SK-N-SH treated with all-trans-retinoic acid at 6 μM for 48 hours (cell line): ENCODE measurements at places on chromosomes 2 and 18.

DNA sequence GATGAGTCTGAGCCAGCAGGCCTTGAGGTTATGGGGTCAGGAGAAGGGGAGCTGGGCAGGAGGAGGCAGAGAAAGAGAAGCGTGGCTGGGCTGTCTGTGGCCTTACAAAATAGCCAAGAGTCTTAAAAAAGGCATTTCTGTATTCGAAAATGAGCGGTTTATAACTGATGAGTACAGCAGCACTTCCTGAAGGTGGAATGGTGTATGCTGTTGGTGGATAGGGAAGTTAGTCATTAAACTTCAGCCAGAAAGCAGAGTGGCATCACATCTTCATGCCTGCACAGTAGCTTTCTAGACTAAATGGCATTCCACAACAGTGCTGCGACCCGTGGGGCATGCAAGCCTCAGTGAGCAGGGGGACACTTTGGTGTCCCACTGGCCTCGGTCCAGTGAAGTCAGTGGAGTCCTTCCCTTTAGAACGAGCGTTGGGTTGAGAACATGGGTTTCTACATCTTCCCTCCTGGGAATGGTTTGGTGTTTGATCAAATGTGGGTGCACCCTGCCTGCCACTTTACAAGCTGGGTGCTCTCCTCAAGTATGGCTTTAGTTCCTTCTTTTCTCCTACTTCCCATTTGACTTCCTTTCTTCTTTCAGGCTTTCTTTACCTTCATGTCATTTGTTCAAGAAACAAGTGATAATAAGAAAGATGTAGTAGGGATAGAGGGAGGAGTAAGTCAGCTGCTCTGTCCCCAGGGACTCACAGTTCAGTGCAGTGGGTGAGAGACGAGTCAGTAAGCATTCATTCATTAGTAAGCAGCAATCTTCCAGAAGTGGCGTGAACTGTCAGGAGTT lies 96.3 kb downstream of the ARMC9 start:
- ATAC-seq = no peak

GRCh38 chr2:172985139-172985892 lies 90.3 kb upstream of the MAP3K20 start:
- peak; percentile 90 for ATAC-seq

GRCh38 chr2:143463719-143464118 lies 334.5 kb downstream of the ARHGAP15 start:
- ATAC-seq = no peak

DNA sequence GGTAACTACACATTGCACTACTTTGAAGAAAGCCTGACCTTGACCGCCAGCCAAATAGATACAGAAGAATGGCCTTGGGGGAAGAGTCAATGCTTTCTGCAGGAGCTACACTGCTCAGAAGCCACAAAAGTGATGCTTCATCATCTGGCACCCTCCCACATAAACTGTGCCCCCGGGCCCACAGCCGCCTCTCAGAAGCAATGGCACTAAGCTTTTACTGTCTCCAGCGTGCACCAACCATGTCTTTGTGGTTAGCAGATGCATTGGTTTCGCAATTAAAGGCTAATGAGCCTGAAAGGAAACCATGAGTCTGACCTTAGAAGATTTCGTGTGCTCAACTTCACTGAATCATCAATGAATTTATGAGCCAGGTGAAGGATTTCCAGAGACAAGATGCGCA lies 209.4 kb upstream of the TRIB2 start:
- ATAC-seq = no peak

DNA sequence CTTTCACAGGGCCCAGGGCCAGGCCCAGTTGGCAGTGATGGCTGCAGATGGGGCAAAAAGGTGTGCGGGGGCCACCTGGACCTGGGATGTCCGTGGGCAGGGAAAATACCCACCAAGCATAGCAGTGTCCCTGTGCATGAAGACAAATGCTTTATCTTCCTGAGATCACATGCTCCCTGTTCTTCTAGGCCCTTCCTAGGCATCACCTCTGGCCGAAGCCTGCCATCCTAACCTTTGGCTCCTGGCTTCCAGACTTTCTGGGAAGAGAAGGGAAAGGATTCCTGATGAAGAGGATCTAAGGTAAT lies 105.0 kb upstream of the SMAD2 start:
- no peak for ATAC-seq

- ATAC-seq = peak; percentile 93
Measured at GRCh38 chr18:45014047-45014501, 333.4 kb downstream of the SETBP1 start.

- ATAC-seq = no peak
Measured at GRCh38 chr18:46755315-46756024, 1.4 kb downstream of the ST8SIA5 start.

DNA sequence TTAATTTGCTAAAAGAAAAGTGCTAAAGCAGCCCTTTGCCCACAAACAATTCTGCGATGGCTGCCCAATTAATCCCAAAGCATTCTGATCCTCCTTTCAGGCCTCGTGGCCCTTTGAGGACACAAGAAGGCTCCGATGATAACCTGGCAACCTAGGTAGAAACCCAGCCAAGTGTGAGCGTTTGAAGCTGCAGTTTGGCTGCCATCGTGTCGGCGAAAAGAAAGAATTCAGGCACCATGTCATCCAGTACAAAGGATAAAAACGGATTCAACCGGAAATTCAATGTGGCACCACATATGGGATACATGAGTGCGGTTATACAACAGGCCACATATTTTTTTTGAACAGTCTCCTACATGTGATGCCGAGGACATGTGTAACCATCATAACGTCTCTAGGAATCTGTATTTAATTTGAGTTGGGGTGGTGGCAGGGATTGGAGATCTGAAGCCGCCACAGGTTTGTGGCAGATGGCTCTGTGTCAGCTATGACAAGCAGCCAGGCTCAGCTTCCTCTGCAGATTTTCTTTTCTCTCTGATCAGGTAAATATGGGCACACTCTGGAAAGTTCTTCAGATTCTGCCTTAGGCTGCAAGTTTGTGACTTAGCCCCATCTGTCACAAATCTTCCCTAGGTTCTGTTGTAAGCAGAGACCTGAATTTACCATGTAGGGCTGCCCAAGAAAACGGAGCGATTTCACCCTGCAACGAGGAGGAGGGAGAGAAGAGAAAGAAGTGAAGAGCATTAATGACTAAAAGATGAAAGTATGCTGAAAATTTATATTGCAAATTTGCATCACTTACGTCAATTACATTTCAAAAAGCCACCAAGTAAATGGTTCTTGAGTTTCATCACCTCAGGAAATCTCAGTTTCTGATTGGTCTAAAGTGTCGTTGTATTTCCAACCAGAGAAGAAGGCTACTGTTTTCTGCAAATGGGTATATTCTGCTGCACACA lies 573.2 kb downstream of the ZEB2 start:
- no peak for ATAC-seq

DNA sequence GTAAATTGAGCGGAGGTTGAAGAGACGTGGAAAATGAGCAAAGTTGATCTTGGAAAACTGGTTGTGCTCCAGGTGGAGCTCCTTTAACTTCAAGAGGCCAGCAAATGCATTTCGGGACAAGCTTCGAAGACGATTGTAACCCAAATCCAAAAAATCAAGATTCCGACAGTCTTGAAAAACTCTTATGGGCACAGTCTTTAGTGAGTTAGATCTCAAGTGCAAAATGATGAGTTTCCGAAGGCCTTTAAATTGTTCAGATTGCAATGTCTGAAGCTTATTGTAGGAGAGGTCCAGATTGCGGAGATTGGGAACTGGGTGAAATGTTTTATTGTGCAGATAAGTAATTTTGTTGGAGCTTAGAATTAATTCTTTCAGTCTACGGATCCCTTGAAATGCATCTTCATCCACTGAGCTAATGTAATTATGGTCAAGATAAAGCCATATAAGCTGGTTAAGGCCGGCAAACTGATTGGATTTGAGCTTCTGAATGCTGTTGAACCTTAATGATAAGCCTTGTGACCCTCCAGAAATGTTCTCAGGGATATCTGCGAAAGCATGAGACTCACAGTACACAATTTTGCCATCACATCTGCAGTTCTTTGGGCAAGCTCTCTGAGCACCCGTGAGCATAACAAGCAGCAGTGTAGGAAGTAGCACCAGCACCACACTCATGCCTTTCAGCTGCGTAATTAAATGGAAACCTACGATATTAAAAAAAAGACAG lies 2.9 kb downstream of the LRRTM4 start:
- no peak for ATAC-seq

DNA sequence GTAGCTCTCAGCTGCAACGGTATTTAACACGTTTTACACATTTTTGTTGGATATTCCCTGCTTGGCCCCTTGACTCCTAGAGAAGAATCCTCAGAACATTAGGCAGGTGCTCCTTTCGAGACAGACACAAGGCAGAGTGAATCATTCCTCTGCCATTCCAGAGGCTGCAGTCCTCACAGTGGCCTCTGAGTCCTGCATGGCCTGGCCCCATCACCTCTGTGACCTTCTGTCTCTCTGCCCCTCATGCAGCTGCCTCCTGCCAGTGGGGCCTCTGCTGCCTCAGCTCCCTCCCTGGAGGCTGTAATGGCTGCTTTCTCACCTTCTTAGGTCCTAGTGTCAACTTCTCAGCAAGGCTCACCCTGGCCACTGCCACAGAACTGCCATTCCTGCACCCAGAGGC lies 101.3 kb downstream of the PTPRM start:
- no peak for ATAC-seq

DNA sequence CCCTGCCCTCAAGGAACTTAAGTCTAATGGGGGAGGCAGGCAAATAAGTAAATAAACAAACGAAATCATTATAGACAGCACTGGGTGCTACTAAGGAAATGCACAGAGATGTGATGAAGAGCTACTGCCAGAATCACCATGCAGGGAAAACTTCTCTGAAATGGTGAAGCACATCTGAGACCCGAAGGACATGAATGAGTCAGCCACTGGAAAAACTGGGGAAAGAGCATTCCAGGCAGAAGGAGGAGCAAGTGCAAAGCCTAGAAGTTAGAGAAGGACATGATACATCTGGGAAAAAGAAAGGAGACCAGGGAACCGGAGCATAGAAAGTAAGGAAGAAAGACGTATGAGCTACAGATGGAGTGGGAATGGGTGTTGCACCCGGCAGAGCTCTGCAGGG lies 56.8 kb downstream of the TGFA start:
- no peak for ATAC-seq

DNA sequence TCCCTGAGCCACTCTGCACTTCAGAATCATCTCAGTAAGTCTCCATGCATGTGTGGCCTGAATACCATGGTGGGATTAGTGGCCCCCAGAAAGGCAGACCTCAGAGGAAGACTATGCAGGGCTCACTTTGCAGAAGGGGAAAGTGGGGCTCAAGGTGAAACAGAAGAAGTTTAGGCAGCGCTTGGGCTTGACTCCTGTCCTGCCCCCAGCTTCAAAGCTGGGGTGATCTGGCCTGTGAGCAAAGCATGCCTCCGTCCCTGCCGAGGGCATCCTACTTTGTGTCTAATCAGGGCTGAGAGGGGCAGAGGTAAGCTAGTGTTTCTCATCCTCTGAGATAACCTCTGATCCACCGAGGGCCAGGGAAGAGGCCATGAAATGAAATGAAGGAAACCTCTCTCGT lies 7.9 kb downstream of the CAPN13 start:
- ATAC-seq = no peak

- no peak for ATAC-seq
Measured at GRCh38 chr2:181911830-181912229, 20.3 kb downstream of the ITPRID2 start.

DNA sequence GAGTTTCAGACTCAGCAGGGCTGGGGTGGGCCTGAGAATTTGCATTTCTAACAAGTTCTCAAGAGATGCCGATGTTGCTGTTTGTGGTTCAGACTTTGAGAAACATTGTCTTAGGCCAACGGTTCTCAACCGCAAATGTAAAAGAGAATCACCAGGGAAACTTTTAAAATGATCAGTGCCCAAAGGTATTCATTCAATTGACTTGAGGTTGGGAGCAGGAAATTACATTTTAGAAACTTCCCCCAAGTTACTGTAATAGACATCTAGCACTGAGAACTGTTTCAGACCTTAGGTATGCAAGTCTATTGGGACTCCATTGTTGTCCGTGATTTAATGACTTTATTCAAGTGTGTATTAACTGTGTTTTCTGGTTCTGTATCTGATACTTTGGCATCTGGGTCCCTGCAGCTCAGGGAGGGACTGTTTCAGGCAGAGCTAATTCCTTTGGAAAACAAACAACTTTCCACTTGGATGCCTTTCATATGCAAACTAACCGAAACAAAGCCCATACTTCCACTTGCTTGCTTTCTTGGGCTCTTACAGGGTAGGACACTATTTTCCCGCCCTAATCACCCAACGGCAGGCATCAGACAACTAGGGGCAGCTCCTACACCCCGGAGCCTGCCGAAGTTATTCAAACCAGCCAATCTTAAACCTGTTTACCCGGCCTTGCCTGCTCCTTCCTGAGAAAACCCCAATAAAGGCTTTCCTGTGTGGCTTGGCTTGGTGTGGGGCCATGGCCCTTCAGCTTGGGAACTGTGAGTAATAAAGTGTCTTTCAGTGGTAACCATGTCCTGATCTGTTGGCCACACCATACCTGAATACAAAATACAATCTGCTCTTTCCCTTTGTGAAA lies 97.6 kb downstream of the POLE4 start:
- no peak for ATAC-seq

GRCh38 chr18:22173928-22174301 lies 4.5 kb downstream of the GATA6 start:
- ATAC-seq = no peak

DNA sequence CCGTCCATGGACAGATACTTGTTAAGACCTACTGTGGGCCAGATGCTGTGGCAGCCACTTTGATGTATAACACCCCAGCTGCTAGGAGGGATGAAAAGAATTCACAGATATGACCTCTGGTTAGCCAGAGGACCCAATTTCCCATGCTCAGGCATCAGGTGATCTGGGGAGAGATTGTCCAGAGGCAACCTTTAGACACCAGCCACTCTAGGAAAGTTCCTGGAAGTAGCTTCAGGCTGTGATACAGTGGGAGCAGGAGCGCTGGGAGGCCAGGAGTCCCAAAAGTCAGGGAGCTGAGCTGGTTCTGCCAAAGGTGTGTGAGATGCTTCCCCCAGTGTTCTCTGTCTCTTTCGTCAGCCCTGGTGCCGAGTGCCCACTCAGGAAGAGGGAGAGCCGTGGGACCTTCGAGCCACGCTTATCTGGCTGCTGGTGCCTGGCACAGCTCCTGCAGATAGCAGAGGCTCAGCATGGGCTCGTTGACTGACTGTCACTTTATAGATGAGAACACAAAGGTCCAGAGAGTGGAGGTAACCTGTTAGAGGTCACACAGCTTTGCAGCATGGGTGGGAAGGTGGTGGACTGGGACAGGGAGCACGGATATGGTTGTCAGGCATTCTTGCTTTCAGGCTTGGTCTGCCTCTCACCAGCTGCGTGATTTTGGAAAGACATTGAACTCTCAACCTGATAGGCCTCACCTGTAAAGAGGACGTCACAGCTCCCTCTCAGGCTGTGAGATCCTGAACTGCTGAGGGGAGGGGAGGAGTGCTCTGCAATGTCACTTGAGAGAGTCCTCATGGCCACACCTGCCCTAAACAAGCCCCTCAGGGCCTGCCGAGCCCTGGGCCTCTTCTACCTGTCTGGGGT lies 7.8 kb upstream of the RALB start:
- ATAC-seq = peak; percentile 19

- ATAC-seq = no peak
Measured at GRCh38 chr18:3217948-3218647, 1.7 kb downstream of the MYOM1 start.

- no peak for ATAC-seq
Measured at GRCh38 chr2:175709248-175709647, 292.8 kb downstream of the LNPK start.
